ENCODE measurements at places on chromosomes 12 and 14. TPM values are rescaled to one million over a fixed set of nuclear protein-coding genes. Genes with fewer than 3 reads are reported as not detected.

ADAMTS20 gene
- polyA plus RNA-seq: 1.00 TPM

KRT4 gene
- 0.28 TPM for polyA plus RNA-seq

FZD10 gene
- polyA plus RNA-seq: 3.3 TPM

KRT3 gene
- not detected for polyA plus RNA-seq

RBP5 gene
- polyA plus RNA-seq: 46.5 TPM

C14orf39 gene
- 0.36 TPM for polyA plus RNA-seq

GPR162 gene
- polyA plus RNA-seq: 24.6 TPM

ZFHX2 gene
- 6.7 TPM for polyA plus RNA-seq

PITPNM2 gene
- polyA plus RNA-seq: 6.3 TPM

SLC17A8 gene
- 0.22 TPM for polyA plus RNA-seq

TRIM9 gene
- 2.6 TPM for polyA plus RNA-seq

VASH1 gene
- polyA plus RNA-seq: 35.8 TPM

SLC35F4 gene
- 3.3 TPM for polyA plus RNA-seq

POTEM gene
- not detected for polyA plus RNA-seq

ANKRD33 gene
- polyA plus RNA-seq: 0.15 TPM

MMP14 gene
- 165 TPM for polyA plus RNA-seq

SUDS3 gene
- polyA plus RNA-seq: 54.7 TPM

FOXN4 gene
- polyA plus RNA-seq: 1.3 TPM

GARIN6 gene
- polyA plus RNA-seq: not detected

PPM1H gene
- polyA plus RNA-seq: 29.6 TPM

C12orf56 gene
- 1.1 TPM for polyA plus RNA-seq

OR4E2 gene
- 0.03 TPM for polyA plus RNA-seq

HAL gene
- 0.35 TPM for polyA plus RNA-seq

POLE2 gene
- 12.9 TPM for polyA plus RNA-seq

KERA gene
- 0.05 TPM for polyA plus RNA-seq

COX8C gene
- 0.66 TPM for polyA plus RNA-seq

ETFBKMT gene
- polyA plus RNA-seq: 6.7 TPM

NGB gene
- not detected for polyA plus RNA-seq

ETFRF1 gene
- polyA plus RNA-seq: 51.3 TPM

ENDOU gene
- 0.41 TPM for polyA plus RNA-seq

All from right renal pelvis (tissue), 4 donors.